Placental epithelial cell (primary cell): ENCODE measurements at places on chromosomes 12 and 14. TPM values are rescaled to one million over a fixed set of nuclear protein-coding genes. Genes with fewer than 3 reads are reported as not detected.

TMTC3 gene
- 27.5 and 104 TPM in 2 replicates for total RNA-seq

CDCA3 gene
- total RNA-seq, result 7.9 and 13.8 TPM in 2 replicates

SLC10A1 gene
- not detected in 2 replicates for total RNA-seq

WDHD1 gene
- total RNA-seq, result 4.9 and 7.1 TPM in 2 replicates

PDE3A gene
- 12.8 and 33.4 TPM in 2 replicates for total RNA-seq
